Progenitor cell of endocrine pancreas (in vitro differentiated cells): ENCODE measurements at places on chromosomes 12 and 14.

GRCh38 chr12:66051361-66051760 is 79.2 kb downstream of the LLPH start:
- no peak for DNase-seq

DNA sequence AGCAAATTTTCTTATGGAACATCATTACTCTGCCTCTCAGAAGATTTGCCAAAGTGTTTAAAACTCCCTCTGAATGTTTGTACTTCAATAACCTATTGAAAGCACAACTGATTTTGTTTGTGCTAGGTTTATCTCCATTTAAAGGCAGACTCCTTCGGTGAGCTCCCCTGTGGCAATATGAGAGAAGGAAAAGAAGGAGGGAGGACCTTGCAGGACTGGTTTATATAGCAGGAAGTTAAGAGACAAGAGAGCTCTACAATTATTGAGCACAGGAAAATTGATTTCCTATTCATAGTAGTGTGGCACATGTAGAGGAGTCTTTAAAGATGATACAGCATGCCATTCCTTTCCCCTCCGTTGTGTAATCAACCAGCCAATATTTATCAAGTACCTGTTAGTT is 75.5 kb downstream of the PDE3A start:
- DNase-seq, result no peak

DNA sequence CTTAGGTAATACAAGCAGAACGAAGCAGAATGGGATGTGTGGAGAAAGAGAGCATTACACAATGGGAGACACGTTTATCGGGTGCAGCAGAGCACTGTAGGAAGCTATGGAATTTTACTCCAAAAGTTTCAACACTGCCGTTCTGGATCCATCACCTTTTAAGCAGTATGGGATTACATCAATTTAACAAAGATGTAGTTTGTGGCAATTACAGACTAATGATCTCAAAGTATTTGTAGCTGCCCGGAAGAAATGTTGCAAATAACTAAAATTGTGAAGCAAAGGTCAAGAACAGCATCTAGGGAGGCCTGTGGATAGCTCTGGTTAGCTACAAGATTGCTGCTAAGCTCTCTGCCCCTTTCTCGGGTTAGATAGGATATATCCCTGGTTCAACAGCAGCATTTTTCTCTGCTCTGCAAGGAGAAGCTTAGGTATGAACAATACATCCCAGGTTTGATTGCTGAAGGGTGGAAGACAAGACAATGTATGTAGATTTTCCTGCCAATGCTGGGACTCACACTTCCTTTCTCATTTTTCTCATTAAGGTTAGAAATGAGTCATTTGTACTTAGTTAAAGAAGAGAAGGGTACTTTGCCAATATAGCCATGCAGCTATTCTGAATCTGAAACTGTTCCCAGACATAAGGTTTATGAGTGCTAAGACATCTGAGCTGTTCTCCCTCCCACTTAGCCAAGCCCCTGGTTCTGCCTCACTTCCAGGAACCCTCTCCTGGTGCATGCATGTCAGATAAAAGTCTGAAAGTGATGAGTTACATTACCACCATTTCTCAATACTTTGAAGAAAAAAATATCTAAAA is 75.0 kb upstream of the HIF1A start:
- no peak for DNase-seq

DNA sequence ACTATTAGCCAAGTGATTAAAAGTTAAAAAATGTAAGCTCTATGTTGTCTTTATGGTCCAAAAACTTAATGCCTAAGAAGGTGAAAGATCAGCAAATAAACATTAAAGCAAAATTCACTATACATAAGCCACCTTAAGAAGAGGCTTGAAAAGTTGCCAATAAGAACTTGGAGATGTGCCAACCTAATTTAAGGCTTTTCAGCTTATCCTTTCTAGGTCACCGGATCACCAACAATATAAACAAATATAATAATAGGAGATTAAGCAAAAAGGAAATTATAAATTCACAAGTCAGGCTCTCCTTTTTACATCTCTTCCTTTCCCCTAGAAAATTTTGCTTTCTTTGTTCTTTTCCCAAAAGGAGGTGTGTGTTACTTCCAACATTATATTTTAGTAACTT is 30.9 kb downstream of the SLC2A3 start:
- DNase-seq, result no peak

DNA sequence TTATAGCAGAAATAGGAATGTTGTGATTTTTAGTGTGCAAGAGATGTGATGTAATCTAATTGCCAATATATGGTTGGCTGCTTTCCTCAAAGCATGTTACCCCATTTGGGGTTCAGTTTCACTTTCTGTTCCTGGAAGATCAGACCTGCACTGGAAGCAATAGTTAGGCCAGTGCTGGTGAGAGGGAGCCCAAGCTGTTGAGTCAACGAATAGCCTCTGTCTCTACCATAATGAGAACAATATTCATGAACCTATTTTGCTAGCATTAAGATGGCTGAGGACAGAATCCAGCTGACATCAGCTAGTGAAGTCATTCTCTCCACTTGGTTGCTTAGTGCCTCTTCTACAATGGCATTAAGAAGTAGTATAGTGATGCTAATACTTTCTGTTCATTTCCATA is 379.9 kb upstream of the DCN start:
- no peak for DNase-seq

DNA sequence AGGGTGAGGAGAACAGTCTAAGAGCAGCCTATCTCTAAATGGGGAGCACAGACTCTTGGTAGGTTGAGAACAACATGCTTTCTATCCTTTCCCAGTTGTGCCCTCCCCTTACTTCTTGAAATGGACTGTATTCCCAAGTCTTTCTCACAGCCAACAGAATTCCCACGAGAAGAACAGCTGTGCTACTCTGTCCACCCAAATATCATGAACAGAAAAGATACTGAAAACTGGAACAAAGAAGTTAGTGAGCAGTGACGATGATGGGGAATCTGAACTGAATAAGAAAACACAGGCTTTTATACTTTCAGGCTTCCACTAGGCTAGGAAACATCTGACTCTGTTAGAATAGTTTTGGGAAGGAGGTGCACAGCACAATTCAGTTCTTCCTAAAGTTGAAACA is 3.4 kb downstream of the NACA start:
- no peak for DNase-seq

DNA sequence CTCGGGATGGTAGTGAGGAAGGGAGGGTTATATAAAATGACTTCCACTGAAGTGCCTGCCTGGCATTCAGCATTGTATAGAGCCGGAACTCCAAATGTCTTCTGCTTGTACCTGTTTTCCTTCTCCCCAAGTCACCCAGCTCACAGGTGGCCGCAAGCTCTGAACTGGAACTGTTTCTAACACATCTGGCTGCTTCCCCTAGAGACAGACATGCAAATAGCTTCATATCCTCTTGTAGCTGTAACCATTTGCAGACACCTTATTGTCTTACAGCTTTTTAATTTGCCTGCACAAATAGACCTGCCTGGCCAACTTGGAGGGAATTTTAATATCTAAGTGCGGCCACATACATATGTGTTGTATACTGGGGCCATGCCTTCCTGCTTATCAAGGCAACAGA is 126.0 kb downstream of the CHST11 start:
- DNase-seq, result no peak

DNA sequence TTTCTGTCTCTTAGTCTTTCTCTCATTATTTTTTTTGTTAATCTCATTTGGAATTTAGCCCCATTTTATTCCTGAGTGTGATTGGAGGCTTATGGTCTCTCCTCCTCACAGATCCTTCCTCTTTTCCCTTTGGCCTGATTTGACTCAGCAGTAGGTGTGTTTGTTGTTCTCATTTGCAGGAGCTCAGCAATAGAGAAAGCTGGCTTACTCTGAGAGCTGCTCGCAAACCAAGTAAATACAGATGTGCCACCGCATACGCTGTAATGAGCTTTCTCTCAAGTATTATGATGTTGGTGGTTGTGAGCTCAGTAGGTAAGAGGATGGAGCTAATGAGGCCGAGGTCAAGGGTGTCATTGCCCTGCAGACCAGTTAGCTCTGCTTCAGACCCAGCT is 206.5 kb downstream of the ETV6 start:
- no peak for DNase-seq

GRCh38 chr14:80567905-80568536 is 356.7 kb upstream of the DIO2 start:
- DNase-seq, result no peak

DNA sequence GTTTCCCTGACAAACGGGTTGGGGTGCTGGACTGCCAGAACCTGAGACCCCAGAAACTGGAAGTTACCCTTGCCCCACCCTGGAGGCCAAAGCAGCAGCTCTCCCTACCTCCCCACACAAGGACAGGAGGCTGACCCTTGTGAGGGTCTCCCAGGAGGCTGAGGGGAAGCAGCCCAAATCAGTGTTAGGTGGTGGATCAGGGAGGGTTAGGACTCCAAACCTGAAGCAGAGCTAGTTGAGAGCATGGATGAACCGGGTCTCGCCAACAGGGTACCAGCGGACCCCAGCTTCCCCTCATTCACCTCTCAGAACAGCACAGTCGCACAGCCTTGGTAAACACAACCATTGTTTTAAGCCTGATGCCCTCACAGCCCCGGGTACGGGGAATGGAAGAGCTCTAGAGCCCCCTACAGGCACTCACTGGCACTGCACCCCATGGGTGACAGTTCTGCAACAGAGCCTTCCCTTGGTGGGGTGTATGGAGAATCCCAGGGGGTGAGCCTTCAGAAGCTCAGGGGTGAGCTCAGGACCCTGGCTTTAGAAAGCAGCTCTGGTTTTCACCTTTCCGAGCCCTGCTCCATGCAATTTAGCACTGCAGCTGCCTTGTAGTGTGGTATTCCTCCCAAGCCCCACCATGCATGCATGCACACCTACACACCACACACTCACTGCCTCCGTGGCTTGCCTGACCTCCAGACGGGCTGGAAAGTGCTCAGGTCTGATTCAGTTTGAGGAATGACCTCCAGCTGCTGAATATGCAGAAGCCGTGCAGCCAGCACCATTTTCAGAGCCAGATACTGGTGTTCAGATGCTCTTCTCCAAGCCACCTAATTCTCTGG is 11.2 kb downstream of the ESRRB start:
- peak; percentile 68 for DNase-seq

GRCh38 chr12:64976131-64976530 is 145.0 kb downstream of the WIF1 start:
- no peak for DNase-seq

DNA sequence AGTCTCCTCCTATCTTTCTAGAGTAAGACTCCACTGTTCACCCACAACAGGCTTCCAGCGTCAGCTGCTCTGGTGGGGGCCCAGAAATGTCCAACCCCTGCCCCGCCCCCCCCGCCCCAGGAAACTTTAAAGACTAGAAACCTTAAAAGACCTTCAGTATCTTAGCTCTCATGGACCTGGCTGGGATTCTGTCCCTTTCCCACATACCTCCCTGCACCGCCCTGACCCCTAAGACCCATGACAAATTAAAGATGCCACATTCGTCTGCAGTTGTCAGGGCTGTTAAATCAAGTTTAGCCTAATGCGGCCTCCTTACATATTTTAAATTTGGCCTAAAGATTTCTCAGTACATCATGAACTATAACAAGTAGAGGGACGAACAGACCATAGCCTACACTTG is 10.0 kb upstream of the SERPINA10 start:
- DNase-seq, result no peak

DNA sequence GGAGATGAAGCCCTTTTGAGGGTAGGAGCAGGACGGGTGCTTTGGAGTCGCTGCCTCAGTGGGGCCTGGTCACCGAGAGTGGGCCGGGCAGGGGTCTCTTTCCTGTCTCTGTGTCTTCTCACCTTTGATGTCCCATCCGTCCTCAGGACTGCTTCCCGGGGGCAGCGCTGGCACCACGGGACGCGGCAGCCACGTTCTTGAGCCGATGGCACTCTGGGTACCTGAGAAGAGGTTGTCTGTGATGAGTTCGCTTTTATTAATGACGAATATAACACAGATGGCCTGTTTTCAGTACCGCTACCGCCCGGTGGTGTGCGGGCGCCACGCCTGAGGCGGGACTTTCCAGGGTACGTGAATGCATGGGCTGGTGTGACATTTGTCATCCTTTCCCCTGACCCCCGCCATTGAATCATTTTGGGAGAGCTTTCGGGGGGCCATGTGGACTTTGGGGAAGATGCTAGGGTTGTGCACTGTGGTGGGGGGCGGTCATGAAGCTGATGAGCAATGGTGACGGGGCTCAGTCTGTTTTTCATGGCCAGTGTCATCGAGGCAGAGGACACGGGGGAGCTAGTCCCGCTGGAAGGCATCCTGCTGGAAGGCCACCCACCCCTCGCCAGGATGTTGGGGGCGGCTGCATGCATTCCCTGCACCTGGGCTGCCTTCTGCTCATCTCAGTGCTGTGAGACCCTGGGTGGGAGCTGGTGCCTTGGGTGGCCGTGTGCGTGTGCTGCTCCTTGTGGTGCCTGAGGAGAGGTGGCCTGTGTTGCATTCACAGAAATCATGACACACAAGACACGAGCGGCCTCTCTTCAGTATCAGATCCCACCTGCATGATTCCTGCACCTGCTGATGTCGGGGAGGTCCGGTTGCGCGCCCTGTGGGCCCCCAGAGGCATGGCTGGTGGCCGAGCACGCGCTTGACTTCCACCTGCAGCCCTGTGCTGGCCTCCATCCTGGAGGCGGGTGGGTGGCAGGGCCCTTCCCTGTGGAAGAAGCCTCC is 162.5 kb upstream of the RTL1 start:
- no peak for DNase-seq

DNA sequence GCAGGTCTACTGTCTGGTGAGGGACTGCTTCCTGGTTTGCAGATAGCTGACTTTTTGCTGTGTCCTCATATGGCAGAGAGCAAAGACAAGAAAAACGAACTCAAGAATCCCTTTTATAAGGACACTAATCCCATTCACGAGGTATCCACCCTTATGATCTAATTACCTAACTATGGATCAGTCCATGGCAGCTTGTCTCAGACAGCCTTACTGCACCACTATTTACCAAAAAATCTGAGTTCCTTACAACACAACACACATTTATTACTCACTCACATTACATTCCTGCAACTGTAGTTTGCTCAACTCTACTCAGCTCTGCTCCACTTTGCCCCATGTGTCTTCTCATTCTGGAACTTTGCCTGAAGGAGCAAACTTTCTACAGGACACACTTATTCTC is 10.1 kb upstream of the SLC6A15 start:
- DNase-seq, result no peak

GRCh38 chr12:104058802-104059201 is 5.5 kb upstream of the HCFC2 start:
- no peak for DNase-seq

GRCh38 chr14:91997492-91997891 is 42.4 kb downstream of the TRIP11 start:
- DNase-seq, result no peak

- no peak for DNase-seq
Observed at GRCh38 chr14:24694680-24695079, 60.7 kb upstream of the GZMB start.

- DNase-seq, result no peak
Observed at GRCh38 chr12:38162013-38162412, 154.6 kb upstream of the ALG10B start.

DNA sequence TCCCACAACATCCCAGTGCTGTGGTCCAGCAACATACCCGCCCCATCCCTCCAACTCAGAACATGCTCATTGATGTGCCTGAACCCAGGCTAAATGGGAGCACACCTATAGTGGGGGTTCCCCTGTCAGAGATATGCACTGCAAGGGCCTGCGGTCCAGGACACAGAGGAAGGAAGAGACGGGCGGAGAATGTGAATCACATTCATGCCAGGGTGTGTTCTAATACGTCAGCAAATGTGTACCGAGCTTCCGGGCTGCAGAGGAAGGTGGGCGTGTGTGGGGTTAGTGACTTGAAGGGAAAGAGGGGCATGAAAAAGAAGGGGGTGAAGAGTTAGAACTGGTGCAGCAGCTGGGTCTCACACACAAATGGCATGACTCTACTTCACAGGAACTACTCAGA is 83.7 kb downstream of the DPF3 start:
- no peak for DNase-seq

GRCh38 chr14:46404865-46405811 is 246.4 kb downstream of the RPL10L start:
- DNase-seq, result no peak

GRCh38 chr14:65472189-65472588 is 59.7 kb downstream of the FUT8 start:
- DNase-seq, result no peak
